ENCODE measurements at places on chromosomes 5 and 9.

GRCh38 chr9:133301253-133302230 lies 26.5 kb upstream of the ABO start:
- no peak for DNase-seq

DNA sequence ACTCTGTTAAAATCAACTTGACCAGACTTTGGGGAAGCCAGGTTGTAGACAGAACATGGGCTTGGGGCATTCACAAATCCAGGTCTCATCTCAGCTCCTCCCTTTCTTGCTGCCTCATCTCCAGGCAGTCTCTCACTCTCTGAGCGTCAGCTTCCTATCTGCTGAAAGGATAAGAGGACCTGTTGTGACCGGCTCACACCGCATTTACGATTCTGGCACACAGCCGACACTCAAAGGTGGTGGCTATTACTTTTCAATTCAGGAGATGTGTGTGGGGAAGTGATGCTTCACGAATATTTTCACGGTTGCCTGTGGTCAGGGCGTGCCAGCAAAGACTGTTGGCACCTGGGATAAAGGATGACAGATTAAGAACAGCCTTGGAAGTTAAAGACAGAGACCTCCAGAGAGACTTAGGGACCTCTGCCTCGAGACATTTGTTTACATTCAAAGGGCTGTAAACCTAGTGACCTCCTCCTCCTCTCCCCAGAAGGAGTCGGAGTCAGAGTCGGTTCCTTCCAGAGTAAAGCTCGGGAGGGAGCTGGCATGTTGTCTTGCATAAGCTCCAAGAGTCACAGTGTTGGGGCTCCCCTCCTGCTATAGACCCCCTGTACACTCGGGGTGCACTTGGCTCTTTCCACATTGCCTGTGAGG lies 83.2 kb downstream of the AK8 start:
- DNase-seq, result no peak

GRCh38 chr9:123834889-123835562 lies 94.9 kb downstream of the DENND1A start:
- DNase-seq, result no peak

- no peak for DNase-seq
Observed at GRCh38 chr5:106843812-106844416, 826.8 kb downstream of the EFNA5 start.

- DNase-seq, result no peak
Observed at GRCh38 chr9:90343366-90343765, 299.3 kb downstream of the DIRAS2 start.

GRCh38 chr9:126500600-126501382 lies 112.9 kb upstream of the LMX1B start:
- peak; percentile 83 for DNase-seq

DNA sequence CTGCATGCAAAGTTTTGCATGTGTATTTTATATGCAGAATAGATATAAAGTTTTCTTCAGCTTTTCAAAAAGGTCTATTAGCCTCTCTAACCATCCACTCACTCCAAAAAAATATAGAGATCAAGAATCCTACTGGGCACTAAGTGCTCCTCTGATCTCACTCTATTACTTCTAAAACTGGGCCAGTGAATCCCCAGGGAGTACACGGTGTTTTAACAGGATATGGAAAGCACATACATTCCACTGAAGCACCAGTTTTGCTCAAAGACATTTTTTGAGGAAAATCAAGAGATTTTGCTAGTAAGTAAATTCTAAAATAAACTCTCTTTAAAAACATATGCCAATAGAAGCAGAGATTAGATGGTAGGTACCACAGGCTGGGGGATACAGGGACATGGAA lies 95.2 kb downstream of the DEPDC1B start:
- no peak for DNase-seq

GRCh38 chr5:172106511-172107356 lies 81.3 kb downstream of the STK10 start:
- DNase-seq, result peak; percentile 48

GRCh38 chr9:124366476-124367220 lies 48.6 kb downstream of the PSMB7 start:
- no peak for DNase-seq

DNA sequence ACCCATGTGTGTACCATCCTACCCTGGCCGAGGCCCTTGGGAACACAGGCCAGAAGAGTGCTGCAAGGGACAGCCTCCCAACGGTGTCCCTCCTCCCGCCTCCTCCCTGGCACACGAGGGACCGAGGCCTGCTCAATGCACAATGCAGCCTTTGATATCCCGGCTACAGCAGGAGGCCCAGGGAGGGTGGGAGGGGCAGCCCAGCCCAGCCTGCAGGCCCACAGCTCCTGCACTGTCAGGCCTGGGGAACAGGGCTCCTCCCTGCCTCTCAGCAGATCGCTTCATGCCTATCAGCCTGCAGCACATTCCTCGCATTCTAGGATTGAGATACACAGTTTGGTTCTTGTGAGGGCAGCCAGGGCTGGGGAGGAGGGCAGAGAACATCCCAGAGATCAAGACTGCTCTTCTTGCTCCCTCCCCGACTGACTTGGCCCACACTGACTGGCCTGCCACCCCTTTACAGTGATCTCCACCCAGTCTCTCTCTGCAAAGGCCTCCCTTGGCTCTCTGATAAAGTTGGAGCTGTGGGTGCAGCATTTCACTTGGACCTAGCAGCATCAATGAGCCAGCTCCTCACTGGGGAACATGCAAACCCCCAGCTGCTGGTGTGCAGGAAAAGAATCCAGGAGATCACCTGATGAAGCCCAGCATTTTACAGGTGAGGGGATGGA lies at the start of gene SH3TC2:
Gene SH3TC2 (minus strand): TSS at position 46 of the 671 bp plus-strand sequence. CDS start 40 bp downstream, at position 6.
- DNase-seq, result peak; percentile 92

GRCh38 chr9:122815544-122815943 lies 12.8 kb downstream of the PDCL start:
- no peak for DNase-seq

DNA sequence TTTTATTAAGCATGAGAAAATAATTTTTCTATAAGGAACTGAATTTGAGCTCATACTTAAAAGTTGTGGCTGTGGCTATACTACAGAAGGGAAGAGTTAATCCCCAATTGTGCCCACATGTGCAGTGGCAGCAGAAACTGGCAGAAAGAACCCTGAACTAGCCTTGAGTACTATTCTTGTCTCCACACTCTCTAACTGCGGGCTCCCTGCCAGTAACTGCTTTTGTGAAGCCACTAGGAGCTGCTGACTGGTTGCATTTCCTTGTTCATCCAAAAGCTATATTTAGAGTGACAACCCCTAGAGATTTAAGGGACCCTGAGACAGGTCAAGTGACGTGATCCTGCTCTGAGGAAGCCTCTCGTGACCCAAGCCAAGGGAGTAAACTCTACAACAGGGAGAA lies 238.6 kb downstream of the ELAVL2 start:
- peak; percentile 33 for DNase-seq

DNA sequence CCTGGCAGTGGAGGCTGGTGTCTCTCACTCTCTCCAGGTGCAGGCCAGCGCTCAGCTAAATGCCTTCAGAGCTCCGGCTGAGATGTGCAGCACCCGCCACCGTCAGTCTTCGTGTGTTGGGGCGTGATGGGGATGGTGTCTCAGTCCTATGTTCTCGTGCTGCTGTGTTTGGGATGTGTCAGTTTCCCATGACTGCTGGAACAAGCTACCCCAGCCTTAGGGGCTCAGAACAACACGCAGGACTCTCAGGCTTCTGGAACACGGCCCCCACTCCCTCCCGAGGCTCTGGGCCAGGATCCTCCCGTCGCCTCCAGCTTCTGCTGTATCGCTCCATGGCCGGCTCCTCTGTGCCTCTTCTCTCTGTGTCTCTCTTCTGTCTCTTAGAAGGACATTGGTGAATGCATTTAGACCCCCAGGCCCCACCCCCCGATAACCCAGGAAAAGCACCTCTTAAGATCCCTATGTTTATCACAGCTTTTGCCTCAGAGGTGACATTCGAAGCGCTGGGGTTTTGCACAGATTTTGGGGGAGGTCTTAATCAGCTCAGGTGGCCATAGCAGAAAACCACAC lies 9.6 kb upstream of the CEP72 start:
- DNase-seq, result no peak

GRCh38 chr5:125214080-125214479 lies 467.6 kb upstream of the ZNF608 start:
- no peak for DNase-seq

DNA sequence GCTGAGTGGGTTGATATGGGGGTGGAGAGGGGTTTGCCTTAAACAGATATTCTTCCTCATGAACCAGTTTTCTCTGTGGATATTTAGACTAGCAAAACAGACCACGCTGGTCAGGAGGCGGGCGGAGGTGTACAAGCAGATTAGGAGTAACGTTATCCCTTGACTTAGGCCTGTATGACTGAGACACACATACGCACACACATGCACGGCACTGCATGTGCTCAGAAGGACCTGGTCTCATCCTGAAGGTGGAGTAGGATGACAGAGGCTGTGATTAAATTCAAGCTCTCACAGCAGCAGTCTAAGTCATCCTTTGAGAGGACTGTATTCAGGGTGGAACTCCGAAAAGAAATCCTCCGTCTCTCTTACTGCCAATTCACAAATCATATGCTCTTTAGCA lies 209.7 kb downstream of the DIRAS2 start:
- DNase-seq, result no peak

DNA sequence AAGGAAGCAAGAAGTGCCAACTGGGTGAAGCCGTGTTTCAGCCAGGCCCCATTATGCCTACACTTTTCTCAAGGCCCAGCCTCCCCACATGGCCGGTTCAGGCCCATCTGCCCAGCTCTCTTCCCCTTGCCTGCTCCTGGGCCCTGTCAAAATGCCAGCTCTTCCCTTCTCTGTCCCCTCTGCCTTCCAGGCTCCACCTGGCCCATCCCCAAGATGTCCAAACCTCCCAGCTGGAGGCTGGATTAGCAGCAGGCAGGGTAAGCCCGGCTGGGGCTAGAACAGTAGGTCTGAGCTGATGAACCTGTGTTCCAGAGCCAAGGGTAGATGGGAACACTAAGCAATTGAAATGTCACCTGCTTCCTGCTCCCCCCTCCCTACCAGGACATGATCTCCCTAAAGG lies 64.1 kb upstream of the HSPA9 start:
- no peak for DNase-seq

GRCh38 chr9:35510754-35511428 lies 21.0 kb downstream of the RUSC2 start:
- no peak for DNase-seq

DNA sequence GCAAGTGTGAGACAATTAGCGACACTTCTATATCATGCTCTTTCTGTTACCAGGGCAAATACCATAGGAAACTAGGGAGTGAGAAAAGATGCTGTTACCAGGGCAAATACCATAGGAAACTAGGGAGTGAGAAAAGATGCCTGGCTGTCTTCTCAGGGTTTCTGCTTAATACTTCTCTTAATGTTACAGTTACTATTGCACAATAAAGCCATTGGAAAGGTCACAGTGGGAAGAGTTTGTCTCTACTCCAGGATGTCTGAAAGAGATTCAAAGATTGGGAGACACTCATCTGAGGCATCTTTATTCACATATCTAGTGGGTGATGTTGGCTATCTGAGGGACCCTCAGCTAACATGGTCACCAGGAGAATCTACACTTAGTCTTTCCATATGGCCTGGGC lies 431.7 kb upstream of the POU5F2 start:
- no peak for DNase-seq
